ENCODE measurements at places on chromosomes 3 and 15. TPM values are rescaled to one million over a fixed set of nuclear protein-coding genes. Genes with fewer than 3 reads are reported as not detected.
A peak's percentile ranks its signal among the peaks of the same experiment; 100 is the strongest.

GRCh38 chr3:16352428-16352827 is 87.4 kb downstream of the OXNAD1 start:
- H3K27ac ChIP-seq = no peak overlapping the region
- no peak overlapping the region for H3K4me3 ChIP-seq
- peaks cover 16% of the 10 kb centered on the region for H3K4me1 ChIP-seq
- H3K27me3 ChIP-seq = no peaks in the 10 kb centered on the region

DNA sequence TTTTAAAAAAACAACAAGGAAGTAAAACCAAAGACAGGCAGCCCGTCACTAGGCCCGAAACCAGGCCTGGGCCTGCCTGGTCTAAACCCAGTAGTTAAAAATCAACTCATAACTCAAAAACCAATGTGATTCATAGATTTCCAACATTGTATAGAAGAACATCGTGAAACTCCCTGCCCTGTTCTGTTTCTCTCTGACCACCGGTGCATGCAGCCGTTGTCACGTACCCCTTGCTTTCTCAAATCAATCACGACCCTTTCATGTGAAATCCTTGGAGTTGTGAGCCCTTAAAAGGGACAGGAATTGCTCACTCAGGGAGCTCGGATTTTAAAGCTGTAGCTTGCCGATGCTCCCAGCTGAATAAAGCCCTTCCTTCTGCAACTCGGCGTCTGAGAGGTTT is 89.5 kb downstream of the DCLK3 start:
- no peak for DNase-seq
- no peak overlapping the region for H3K27ac ChIP-seq
- H3K4me1 ChIP-seq = peaks cover 20% of the 10 kb centered on the region
- no peaks in the 10 kb centered on the region for H3K36me3 ChIP-seq

- no peak overlapping the region for H3K4me3 ChIP-seq
- no peak for DNase-seq
These were observed 46.2 kb downstream of the CCDC12 start for GRCh38 chr3:46930166-46930944.

- DNase-seq = no peak
- H3K27ac ChIP-seq = no peak overlapping the region
- no peaks in the 10 kb centered on the region for H3K27me3 ChIP-seq
- no peak overlapping the region for H3K4me3 ChIP-seq
- H3K36me3 ChIP-seq = no peaks in the 10 kb centered on the region
- H3K4me1 ChIP-seq = peaks cover 7% of the 10 kb centered on the region
These were observed 101.2 kb downstream of the VGLL4 start for GRCh38 chr3:11542551-11542950.

DNA sequence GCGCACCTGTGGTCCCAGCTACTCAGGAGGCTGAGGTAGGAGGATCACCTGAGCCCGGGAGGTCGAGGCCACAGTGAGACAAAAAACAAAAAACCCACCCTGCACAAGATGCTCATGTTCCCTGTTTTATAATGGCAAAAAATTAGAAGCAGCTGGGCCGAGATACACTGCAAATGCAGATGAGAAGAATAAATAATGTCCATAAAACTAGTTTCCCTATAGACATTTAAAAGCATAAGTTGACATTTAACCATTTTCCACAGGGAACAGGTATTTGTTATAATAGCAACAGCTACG is 537 bp upstream of the SCAP start:
- no peak overlapping the region for H3K27ac ChIP-seq
- no peaks in the 10 kb centered on the region for H3K36me3 ChIP-seq
- DNase-seq = no peak

DNA sequence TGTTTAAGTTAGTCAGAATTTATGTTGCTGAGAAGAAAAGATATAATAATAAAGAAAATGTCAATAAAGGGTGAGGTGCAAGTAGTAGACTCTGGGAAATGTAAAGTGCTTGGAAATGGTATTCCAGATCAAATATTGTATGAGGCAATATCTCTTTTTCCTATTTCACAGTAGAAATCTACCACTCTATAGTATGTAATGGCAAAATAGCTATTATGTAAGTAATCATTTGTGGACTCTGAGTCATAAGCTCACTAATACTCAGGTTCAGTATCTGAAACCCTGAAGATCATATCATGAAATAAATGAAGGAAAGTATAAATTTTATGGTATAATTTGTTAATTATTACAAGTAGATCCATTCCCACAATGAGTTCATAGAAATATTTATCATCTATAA is 322.1 kb downstream of the PYDC2 start:
- H3K27me3 ChIP-seq = no peaks in the 10 kb centered on the region
- H3K27ac ChIP-seq = no peak overlapping the region
- no peaks in the 10 kb centered on the region for H3K36me3 ChIP-seq

DNA sequence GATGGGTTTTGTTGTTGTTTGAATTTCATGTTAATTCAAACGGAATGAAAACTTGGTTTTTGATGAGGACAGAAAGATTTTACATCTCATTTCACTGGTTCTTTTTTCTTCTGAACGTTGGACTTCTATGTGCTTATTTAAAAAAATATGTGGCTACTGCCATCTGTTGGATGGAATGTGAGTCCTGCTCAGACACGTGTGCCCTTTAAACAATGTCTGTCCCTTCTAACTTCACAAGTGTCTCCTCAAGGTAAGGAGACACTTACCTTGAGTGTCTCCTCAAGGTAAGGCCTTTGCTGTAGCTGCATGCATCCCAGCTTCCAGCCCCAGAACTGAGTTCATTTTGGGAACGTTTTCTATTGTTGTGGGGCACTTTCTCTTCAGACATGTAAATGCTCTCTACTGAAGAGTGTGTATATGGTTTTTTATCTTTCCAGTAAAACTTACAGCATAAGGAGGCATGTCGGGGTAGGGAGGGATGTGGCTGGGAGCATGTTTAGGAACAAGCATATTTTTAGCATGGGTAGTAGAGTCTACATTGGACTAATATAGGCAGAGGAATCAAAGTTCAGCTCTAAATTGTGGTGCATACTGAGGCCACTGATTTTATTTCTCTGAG is 63.1 kb upstream of the UBE3A start:
- no peak for DNase-seq
- no peak overlapping the region for H3K27ac ChIP-seq
- no peak overlapping the region for H3K4me3 ChIP-seq

DNA sequence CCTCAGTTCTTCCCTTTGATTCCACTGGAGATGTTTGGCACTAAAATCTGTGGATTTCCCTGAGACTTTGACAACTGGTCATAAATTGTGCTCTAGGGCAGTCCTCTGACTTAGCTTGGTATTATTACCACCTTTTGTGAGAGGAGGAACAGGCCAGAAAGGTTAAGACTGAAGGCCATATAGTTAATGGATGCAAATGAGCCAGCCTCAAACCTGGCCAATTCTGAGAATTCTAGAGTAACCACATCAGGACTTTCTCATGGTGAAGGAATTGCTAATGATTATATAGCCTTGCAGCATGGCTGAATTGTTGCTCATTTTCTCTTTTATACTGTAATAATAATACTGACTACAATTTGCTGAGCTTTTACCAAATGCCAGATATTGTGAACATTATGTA is 162.5 kb downstream of the CADPS start:
- H3K4me1 ChIP-seq = no peaks in the 10 kb centered on the region
- DNase-seq = peak; percentile 69
- no peak overlapping the region for H3K27ac ChIP-seq
- no peak overlapping the region for H3K4me3 ChIP-seq
- H3K27me3 ChIP-seq = no peaks in the 10 kb centered on the region

- H3K4me1 ChIP-seq = no peaks in the 10 kb centered on the region
- H3K27ac ChIP-seq = no peak overlapping the region
- H3K27me3 ChIP-seq = no peaks in the 10 kb centered on the region
- H3K4me3 ChIP-seq = no peak overlapping the region
- no peak for DNase-seq
- H3K36me3 ChIP-seq = no peaks in the 10 kb centered on the region
These were observed 23.1 kb downstream of the IGSF11 start for GRCh38 chr3:119011528-119011927.

- no peak for DNase-seq
- H3K27ac ChIP-seq = no peak overlapping the region
- H3K4me3 ChIP-seq = no peak overlapping the region
- no peaks in the 10 kb centered on the region for H3K27me3 ChIP-seq
- peaks cover 4% of the 10 kb centered on the region for H3K4me1 ChIP-seq
- H3K36me3 ChIP-seq = no peaks in the 10 kb centered on the region
These were observed 87.2 kb upstream of the SLC2A2 start for GRCh38 chr3:171113716-171114115.

DNA sequence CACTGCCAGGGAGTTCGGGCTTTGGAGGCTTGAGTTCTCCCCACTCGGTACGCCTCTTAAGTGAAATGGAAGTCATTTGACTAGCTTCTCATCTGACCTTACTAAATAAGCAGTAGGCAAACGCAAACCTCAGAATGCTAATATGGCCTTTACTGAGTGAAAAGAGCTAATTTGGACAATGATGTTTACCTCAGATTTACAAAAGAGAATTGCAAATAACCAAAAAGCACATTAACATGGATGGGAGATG is 1.6 kb upstream of the RNU6-1 start:
- H3K27ac ChIP-seq = no peak overlapping the region
- peaks cover 21% of the 10 kb centered on the region for H3K4me1 ChIP-seq
- peaks cover 17% of the 10 kb centered on the region for H3K27me3 ChIP-seq

DNA sequence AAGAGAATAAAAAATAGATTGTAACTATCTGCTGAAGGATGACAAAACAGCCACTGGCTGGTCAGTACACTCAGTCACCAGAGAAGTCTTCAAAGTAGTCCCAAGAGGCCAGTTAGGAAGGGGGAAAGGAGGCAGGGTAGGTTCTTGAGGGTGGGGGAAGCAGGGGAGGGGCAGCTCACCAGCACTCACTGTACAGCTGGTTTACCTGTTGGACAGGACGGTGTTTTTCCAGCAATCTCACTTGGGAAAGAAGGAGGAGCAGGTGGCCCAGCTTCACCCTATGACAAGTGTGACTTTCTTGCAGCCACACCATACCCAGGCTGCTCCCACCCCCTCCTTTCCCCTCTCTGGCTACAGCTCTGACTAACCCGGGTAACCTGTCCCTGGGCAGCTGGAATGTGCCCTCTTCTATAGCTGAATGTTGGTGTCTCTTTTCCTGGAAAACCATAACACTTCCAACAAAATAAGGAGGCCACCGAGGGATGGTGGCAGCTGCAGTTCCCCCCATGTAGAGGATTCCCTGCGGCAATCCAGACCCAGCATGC is 203.4 kb upstream of the NSMCE3 start:
- no peaks in the 10 kb centered on the region for H3K36me3 ChIP-seq
- H3K27ac ChIP-seq = no peak overlapping the region
- no peak overlapping the region for H3K4me3 ChIP-seq

DNA sequence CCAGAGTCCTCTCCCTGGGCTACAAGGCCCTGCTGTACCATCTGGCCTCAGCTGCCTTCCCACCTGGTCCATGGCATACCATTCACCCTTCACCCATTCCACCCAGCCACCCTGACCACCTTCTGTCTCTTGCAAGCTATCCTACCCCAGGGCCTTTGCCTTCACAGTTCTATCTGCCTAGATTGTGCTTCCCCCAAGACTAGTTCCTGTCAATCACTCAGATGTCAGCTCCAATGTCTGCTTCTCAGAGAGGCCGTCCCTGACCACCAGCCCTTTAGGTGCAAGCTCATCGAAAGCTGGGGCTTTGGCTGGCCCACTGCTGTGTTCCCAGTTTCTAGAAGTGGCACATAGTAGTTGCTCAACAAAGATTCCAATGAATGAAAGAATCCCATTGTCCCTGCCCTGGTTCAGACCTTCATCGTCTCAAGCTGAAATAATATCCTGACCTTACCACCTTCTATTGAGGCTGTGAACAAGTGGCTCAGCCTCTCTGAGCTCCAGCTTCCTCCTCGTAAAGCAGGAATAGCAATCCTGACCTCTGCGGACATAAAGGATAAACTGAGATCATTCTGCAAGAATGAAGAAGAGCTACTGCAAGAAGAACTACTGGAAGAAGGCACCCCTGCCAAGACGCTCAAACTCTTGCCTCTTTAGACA is 15.8 kb downstream of the EFCAB12 start:
- H3K4me3 ChIP-seq = no peak overlapping the region
- no peaks in the 10 kb centered on the region for H3K36me3 ChIP-seq
- peaks cover 24% of the 10 kb centered on the region for H3K4me1 ChIP-seq
- DNase-seq = peak; percentile 47
- H3K27ac ChIP-seq = peak overlapping the region; percentile 34
- H3K27me3 ChIP-seq = no peaks in the 10 kb centered on the region

- no peak for DNase-seq
- H3K27ac ChIP-seq = no peak overlapping the region
- H3K4me1 ChIP-seq = peaks cover 7% of the 10 kb centered on the region
- H3K4me3 ChIP-seq = no peak overlapping the region
- H3K36me3 ChIP-seq = peaks cover 6% of the 10 kb centered on the region
- no peaks in the 10 kb centered on the region for H3K27me3 ChIP-seq
These were observed 53.3 kb downstream of the TIPARP start for GRCh38 chr3:156727519-156728205.

- no peak for DNase-seq
- no peak overlapping the region for H3K4me3 ChIP-seq
- H3K27me3 ChIP-seq = no peaks in the 10 kb centered on the region
- peaks cover 7% of the 10 kb centered on the region for H3K4me1 ChIP-seq
These were observed 102.1 kb downstream of the VGLL4 start for GRCh38 chr3:11541321-11542303.

DNA sequence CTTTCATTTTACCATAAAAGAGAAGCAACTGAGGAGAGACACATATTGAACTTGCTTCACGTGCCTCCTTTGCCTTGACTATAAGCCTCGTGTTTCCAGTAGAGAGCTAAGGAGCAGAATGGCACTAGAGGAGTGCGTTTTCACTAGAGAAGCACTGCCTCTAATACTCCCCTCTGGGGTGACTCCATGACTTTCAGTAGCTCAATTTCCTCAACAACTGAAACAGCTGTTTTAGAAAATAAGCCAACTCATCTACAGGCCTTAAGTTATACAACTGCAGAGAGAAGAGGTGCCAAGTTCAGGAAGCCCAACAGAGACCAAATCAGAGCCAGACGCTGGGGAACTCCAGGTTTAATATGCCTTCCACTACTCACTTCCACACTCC is 1.9 kb downstream of the UBP1 start:
- H3K36me3 ChIP-seq = no peaks in the 10 kb centered on the region
- peak overlapping the region; percentile 85 for H3K4me3 ChIP-seq
- H3K27ac ChIP-seq = peak overlapping the region; percentile 81
- H3K4me1 ChIP-seq = peaks cover 14% of the 10 kb centered on the region
- no peaks in the 10 kb centered on the region for H3K27me3 ChIP-seq
- peak; percentile 47 for DNase-seq

Gene LDHAL6B
- total RNA-seq = not detected

Gene ATP13A3
- 79.2 TPM for total RNA-seq

Gene CFAP161
- 0.27 TPM for total RNA-seq

Gene GOLGA8K
- total RNA-seq = 0.77 TPM

Gene HYKK
- 1.3 TPM for total RNA-seq

Gene CCDC80
- 272 TPM for total RNA-seq

Measured in astrocyte (in vitro differentiated cells and primary cell).